ENCODE measurements at places on chromosomes 12 and 14.
A peak's percentile ranks its signal among the peaks of the same experiment; 100 is the strongest.

DNA sequence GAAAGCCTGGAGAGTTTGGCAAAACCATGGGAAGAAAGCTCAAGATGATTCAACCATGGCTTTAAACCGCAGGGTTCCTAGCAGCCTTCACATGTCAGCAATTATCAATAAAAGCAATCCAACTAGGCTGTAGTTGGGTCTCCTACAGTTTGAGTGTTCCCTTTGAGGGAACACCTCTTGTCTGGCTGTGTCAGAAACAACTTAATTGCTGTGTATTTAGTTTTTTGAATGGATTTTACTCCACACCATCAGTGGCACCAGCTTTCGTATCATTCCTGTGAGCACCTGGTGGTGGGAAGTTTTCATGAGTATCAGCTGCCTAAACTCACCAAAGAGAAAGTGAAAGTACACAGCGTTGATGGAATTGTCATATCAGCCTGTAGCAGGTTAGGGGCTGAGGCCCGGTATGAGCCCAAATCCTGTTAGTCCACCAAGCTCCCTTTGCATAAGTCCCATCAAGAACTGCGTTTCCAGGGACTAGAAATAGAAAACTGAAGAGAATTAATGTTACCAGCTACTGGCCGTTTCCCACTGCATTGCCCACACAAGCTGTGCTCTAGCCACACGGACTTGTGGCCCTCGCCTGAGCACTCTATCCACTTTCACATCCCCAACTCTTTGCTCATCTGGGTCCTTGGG, 10.9 kb upstream of the IL26 start:
- DNase-seq = no peak

DNA sequence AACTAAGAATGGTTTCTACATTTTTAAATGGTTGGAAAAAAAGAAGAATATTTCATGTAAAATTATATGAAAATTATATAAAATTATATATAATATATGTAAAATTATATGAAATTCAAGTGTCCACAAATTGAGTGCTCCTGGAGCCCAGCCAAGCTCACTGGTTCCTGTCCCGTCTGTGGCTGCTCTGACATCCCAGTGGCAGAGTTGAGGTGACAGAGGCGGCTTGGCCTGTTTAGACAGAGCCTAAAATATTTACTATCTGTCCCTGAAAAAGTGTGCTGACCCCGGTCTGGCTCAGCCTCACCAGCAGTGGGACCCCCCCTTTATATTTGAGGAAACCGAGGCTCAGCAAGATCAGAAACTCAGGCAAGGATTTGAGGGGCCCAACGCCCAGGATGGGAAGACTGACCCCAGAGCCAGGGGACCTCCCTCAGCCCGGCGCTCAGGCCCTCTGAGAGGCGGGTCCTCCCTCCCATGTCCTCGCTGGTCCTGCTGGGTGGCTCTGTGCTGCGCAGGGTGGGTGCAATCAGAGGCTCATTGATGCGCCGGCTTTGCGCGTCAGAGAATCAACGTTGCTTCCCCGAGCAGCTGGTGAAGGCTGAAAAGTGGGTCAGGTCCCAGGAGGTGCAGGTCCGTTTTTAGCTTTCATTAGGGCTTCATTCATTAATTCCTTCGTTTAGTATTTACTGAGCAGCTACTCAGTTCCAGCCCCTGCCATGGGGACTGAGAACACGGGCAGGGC, 21.5 kb upstream of the BEGAIN start:
- DNase-seq = no peak

DNA sequence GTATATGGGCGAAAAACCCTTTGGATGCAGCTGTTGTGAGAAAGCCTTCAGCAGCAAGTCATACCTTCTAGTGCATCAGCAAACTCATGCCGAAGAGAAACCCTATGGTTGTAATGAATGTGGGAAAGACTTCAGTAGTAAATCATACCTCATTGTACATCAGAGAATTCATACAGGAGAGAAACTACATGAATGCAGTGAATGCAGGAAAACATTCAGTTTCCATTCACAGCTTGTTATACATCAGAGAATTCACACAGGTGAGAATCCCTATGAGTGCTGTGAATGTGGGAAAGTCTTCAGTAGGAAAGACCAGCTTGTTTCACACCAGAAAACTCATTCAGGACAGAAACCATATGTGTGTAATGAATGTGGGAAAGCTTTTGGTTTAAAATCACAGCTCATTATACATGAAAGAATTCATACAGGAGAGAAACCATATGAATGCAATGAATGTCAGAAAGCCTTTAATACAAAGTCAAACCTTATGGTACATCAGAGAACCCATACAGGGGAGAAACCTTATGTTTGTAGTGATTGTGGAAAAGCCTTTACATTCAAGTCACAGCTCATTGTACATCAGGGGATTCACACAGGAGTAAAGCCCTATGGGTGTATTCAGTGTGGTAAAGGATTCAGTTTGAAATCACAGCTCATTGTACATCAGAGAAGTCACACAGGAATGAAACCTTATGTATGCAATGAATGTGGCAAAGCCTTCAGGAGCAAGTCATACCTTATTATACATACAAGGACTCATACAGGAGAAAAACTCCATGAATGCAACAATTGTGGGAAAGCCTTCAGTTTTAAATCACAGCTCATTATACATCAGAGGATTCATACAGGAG, 21.4 kb downstream of the ZNF268 start:
- peak; percentile 2 for DNase-seq

DNA sequence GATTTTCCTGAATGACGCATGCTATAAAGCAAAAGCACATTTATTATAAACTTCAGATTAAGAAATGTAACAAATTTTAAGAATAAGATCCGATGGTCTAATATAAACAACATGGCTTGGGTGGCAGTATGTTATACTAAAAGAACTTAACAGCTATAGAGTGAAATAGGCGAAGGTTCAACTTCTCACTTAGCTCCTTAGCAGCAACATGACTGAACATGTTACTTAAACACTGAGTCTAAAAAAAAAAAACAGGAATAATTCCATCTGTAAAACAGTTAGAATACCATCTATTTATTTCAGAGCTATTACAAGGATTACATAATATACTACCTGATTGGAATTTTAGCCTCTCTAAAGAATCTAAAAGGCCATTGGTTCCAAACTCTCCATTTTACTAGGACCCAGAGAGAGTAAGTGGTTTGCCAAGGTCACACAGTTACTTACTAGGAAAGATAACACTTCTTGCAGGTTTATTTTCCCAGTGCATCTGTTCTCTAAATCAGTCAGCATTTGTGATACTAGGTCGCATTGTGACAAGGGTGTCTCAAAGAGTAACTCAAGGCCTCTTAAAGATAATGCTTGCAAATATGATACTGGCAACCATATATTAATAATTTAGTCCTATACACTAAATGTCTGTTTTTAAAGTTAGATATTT, 14.8 kb downstream of the OSBPL8 start:
- DNase-seq = no peak

GRCh38 chr14:65226824-65227604, 124.7 kb upstream of the MAX start:
- DNase-seq = peak; percentile 58

DNA sequence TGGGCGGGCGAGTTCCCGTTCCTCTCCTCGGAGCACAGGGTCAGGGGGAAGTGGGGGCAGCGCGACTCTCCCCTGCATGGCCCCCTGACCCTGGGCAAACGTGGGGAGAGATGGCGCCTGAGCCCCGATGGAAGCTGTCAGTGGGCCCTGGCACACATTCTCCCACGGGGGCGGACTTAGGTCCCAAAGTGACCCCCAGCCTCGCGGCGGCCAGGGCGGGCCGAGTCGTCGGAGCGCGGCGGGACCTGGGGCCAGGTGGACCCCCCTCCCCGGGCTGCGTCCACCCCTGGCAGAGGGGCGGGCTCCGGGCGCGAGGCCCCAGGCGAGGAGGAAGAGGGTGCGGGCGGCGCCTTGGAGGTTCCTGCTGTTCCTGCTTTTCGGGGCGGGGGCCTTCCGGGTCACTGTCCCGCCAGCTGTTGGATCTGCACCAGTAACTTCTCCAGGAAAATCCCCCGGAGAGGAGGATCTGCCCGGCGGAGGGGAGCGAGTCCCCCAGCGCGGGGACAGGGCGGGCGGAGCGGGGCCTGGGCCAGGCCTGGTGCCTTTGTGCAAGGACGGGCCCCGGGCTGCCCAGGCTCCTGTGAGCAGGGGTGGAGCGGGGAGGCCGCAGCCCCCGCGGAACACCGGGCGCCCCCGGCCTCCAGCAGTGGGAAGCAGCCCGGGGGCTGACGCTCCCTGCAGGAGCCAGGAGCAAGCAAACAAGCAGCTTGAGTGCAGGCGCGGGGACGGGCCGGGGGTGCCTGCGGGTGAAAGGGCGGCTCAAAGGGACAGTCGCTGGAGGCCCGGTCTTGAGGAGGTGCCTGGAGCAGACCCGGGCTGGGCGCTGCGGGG, 15.3 kb downstream of the TNFAIP2 start:
- no peak for DNase-seq

DNA sequence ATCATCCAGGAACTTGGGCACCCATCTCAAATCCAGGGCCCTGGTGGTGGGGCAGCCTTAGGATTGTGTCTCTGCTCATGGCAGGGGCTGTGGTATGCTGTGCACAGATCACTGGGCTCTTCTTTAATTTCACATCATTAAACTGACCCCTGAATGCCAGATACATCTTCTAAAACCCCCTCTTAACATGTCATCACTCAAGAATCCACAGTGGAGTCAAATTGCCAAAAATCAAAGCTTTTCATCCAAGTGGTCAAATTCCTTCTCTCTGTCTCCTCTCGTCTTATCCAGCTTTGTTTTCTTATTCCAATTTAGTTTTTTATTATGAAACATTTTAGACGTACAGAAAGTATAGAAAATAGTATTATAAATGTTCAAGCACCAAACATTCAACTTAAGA, 97.5 kb downstream of the ADCK1 start:
- DNase-seq = peak; percentile 64

Measured in fibroblast of skin of right quadriceps (primary cell).